Mammary epithelial cell (primary cell): ENCODE measurements at places on chromosomes 5 and 9.

- no peak for DNase-seq
Measured at GRCh38 chr5:179301376-179301775, 43.9 kb downstream of the ADAMTS2 start.

GRCh38 chr9:15831384-15831783, 278.5 kb downstream of the CCDC171 start:
- DNase-seq: no peak

DNA sequence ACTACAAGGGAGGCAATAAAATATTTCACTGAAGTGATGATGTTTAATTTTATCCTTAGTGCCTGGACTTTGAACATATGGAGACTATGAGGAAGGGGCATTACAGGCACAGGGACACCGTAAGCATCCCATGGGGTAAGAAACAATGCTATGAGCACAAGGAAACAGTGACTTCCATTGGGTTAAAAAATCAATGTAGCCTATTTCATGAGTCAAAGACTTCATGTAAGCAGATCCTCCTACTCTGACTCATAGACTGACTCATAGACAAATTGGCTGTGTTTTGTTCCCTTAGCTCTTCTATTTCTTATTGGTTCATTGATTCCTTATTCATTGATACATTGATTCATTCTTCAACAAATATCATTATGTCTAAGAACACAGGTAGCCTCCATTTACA, 351.0 kb downstream of the PRELID2 start:
- DNase-seq: peak; percentile 74

DNA sequence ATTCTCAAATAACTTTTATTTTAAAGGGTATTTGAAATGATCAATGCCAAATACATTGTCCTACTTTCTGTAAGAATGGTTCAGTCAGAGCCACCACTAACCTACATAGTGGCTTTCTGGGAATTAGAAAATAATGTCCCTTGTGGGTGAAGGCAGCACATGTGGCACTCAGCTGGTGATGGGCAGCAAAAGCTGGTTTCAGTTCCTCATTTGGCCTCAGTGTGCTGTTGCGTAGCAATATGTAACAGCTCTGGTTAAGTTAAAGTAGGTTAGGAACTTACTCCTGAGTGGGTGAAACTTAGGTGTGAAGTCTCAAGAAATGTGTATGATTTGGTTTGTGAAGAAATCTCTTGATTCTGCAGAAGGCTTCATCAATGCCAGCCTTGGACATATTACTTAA, 99.6 kb upstream of the SPEF2 start:
- DNase-seq: no peak

GRCh38 chr5:354581-355378, 33.3 kb downstream of the AHRR start:
- no peak for DNase-seq

- no peak for DNase-seq
Measured at GRCh38 chr5:133846478-133847226, 121.8 kb downstream of the C5orf15 start.

GRCh38 chr9:91530829-91531228, 107.2 kb upstream of the NFIL3 start:
- no peak for DNase-seq

DNA sequence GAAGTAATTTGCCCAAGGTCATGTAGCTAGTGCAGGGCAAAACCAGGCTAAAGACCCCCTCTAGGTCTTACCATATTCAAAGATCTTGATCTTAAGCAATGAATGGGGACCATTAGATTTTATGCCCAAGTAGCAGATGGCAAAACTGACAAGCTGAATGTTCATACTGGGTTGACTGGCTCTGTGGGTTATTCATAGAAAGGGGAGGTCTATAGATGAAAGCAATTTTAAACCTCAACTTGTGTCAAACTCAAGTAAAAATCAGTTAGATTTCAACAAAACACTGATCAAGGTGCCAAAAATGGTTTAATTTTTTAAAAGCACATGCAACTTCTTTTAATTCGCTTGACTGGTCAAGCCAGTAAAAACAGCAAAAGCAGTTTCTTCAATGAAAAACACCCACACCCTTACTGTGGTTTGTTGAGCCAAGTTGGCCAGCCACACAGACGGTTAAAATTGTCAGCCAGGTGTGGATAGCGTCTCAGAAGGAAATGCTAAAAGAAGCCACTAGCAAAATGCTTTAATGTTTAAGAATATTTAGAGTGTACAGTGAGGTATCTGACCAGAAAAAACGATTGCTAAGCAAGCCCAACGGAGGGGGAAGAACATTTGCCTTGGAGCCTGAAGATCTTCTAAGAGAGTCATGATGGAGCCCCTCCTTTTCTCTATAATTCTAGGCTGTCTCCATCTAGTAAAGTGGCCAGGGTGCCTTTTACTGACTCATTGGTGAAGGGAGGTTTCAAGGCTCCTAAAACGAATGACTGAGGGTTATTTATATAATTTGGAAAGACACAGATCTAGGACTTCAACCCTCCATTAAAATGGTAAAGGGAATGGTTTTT, 539.6 kb upstream of the CLINT1 start:
- DNase-seq: no peak

GRCh38 chr9:92432972-92433548, 8.8 kb upstream of the OMD start:
- no peak for DNase-seq

DNA sequence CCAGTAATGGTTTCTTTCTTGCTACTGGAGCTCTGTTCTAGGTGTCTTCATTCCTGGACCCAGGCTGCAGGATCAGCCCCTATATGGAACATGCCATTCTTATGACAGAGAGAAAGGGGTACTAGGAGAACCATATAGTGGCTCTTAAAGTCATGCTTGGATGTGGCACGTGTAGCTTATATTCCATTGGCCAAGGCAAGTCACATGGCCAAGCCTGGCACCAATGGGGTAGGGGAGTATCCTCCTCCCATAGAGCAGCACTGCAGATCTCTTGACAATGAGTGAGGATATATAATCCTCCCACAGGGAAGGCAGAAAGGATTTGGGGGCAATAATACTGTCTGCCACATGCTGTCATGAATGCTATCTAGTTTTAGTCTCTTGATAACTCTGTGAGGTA, 193.3 kb downstream of the PALM2AKAP2 start:
- DNase-seq: no peak

DNA sequence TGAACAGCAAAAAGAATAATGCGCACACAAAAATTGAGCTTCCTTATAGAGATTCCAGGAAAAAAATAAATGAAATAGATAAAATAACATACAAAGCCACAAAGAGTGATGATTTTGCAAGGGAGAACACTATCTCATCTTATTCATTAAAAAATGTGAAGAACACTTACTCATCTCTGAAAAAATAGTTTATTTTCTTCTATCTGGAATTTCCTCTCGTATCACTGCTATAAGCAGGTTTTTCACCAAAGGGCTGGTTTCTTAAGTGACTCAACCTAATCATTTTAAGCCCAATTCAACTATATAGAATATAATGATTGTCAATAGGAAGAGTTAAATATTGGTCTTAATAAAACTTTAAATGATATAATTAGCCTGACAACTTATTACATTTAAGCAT, 504.9 kb downstream of the NR2F1-AS1 start:
- DNase-seq: no peak

DNA sequence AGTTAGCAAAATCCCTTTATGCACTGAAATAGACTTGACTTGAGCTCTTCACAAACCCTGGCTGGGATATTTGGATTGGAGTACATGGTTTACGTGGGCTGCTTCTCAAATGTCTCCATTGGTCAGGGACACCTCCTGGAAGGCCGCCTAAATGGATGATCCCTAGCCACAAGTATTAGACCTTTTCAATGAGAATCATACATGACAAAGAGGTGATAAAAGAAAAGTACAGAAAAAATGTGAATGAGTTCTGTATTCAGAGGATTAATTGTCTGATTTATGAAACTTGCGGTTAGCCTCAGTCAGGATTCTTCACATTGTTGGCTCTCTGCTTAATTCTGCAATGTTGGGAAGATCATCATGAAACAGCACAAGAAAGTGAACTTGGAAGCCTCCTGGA, 752.8 kb upstream of the ADAMTS16 start:
- DNase-seq: peak; percentile 98

GRCh38 chr5:128225245-128226030, 141.9 kb downstream of the SLC12A2 start:
- DNase-seq: peak; percentile 67

DNA sequence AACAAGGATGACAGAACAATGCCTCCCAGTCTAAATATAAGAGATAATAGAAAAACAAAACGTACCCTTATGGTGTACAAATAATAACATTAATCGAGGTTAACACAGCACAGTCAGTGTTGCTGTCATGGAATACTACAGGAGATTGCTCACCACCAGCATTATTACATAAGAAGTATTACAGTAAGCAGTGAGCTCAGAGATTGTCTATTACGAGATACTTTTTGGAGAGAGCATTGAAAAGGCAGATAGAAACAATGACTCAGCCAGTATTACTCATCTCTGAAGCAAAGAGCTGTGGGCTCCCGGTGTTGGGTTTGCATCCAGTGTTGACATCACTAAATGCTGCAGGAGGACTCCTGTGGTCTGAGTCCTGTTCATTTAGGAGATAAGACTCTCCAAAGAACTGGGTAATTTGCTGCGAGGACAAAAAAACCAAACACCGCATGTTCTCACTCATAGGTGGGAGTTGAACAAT, 191.9 kb upstream of the SEMA6A start:
- DNase-seq: peak; percentile 98

DNA sequence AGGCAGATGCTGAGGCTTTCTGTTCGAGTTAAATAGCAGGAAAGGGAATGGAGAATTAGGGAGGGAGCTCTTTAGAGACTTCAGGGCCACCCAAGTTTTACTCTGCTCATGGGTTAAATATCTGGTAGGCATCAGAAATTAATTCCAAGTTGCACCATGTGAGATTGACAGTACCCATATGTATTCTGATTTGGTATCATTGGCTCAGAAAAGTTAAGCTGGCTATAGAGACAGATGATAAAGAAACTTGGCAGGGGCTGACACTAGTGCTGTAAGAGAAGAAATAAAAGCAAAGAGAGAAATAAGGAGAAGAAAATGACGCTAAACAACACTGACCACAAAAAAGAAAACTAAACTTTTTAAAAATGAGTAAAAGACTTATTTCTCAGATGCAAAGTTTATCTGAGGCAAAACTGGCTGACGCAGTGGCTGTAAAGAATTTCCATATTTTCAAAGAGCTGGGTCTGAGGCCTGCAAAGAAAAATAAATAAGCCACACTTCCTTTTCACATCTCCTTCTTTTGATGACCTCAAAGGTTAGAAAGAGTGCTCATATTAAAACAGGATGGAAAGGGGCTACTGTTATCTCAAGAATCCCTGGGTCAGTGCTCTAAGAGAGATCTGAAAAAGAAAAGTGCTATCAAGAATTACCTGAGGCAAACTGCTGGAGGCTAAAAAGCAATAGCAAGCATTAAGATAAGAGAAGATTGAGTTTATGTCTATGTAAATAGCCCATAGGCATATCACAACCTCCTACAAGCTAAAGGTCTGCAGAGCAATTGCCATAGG, 399.0 kb upstream of the MEF2C start:
- no peak for DNase-seq

DNA sequence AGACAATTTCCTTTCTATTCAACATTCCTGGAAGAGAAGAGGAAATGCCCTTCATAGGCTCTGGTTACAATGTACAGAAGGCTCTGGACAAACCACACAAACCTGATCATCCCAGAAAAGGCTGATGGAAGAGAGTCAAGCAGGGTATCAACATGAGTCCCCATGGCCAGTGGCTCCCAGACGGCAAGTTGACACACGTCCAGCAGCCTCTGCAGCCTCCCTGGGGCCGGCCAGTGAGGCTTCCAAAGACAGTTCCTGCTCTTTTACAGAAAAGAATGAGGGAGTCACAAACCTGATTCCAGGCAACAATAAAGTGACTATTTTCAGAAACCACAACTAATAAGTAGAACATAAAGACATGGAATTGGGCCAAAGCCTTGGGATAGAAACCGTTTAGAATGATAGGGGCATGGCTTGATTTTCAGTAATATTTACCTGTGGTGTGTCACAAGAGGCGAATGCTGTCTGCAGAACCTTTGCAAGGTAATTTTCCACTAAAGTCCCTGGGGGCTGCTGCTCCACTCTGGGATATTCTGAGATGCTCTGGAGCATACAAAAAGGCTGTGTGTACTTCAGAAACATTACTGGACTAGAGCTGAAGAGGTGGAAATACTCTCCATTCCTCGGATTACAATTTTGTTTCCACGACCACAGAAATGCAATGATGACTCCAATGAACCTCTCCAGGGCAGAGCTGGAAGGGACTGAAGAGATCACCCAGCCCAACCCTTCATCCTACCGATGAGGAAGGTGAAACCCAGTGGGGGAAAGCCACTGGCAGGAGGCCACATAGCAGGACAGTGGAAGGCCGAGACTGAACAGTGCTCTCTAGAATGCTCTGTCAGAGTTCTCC, 10.4 kb downstream of the MED27 start:
- DNase-seq: peak; percentile 82

DNA sequence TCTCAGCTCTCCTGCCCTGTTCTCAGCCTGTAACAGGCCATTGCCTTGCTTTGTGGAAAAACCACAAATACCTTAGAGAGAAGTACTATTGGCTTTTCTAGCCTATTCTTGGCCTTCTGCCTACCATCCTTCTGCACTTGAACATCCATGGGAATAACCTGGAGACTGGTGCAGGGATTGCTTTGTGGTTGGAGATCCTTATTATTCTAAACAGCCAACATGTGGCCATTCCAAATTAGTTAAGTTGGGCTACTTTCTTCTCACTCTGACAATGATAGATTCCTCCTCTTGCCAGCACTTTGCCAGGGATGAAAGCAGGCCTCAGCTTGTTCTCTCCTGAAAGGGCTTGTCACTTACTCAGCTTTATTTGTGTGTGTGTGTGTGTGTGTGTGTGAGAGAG, 240.4 kb downstream of the GLIS3 start:
- DNase-seq: peak; percentile 83

GRCh38 chr5:54804086-54804485, 181.3 kb downstream of the ESM1 start:
- no peak for DNase-seq

DNA sequence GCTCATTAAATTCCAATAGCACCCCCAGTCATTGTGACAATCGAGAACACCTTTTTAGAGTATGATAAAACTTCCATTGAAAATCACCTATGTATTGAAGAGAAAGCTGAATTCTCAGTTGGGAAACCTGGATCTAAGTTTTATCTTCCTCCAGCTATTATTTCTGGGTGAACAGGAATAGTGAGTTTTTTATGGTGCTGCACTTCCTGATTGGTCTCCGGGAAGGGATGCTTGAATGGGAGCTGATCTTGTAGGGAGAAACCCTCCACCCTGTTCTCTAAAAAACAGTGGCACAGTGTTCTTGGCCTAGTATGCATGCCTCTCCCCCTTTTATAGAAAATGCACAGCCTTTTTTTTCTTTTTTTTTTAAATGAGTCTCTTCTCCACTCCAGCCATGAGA, 112.2 kb downstream of the ACTBL2 start:
- DNase-seq: no peak

GRCh38 chr5:39742916-39743315, 318.1 kb upstream of the DAB2 start:
- no peak for DNase-seq
